Stimulated activated CD8-positive, alpha-beta memory T cell treated with anti-CD3 and anti-CD28 coated beads, Interleukin-4, amount 100 ng/mL, for 4 hours (primary cell): ENCODE measurements at places on chromosomes 1 and 21.

GRCh38 chr1:8752921-8753713, 64.3 kb downstream of the RERE start:
- DNase-seq, result no peak

GRCh38 chr1:172411791-172412338, 8.6 kb upstream of the C1orf105 start:
- DNase-seq, result no peak

GRCh38 chr1:201266774-201267173, 16.5 kb upstream of the PKP1 start:
- no peak for DNase-seq

DNA sequence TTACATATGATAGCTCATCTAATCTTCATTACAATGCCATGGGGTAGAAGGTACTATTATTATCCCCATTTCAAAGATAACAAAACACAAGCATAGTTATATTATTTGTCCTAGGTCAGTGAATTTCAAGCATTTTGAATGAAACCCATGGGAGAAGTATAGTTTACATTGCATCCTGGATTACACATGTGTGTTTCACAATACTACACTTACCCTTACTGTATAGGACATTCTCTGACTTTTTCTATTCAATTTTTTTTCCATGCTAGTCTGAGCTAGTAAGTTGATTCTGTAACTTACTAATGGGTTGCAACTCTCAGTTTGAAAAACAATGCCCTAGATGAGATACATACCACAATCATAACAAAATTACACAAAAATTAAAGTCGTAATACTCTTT, 8.7 kb upstream of the GPX7 start:
- DNase-seq, result no peak

DNA sequence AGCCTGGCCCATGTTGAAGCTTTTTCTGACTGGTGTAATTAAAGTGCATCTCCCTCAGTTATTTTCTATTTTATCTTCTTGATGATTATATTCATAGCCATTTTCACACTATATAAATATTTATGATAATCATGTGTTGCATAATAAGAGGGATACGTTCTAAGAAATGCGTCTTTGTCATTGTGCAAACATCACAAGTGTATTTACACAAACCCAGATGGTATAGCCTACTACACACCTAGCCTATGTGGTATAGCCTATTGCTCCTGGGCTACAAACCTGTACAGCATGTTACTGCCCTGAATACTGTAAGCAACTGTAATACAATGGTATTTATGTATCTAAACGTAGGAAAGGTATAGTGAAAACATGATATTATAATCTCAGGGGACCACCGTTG, 88.1 kb downstream of the BACH1 start:
- DNase-seq, result no peak

GRCh38 chr1:161725908-161726472, 4.6 kb downstream of the FCRLB start:
- no peak for DNase-seq

DNA sequence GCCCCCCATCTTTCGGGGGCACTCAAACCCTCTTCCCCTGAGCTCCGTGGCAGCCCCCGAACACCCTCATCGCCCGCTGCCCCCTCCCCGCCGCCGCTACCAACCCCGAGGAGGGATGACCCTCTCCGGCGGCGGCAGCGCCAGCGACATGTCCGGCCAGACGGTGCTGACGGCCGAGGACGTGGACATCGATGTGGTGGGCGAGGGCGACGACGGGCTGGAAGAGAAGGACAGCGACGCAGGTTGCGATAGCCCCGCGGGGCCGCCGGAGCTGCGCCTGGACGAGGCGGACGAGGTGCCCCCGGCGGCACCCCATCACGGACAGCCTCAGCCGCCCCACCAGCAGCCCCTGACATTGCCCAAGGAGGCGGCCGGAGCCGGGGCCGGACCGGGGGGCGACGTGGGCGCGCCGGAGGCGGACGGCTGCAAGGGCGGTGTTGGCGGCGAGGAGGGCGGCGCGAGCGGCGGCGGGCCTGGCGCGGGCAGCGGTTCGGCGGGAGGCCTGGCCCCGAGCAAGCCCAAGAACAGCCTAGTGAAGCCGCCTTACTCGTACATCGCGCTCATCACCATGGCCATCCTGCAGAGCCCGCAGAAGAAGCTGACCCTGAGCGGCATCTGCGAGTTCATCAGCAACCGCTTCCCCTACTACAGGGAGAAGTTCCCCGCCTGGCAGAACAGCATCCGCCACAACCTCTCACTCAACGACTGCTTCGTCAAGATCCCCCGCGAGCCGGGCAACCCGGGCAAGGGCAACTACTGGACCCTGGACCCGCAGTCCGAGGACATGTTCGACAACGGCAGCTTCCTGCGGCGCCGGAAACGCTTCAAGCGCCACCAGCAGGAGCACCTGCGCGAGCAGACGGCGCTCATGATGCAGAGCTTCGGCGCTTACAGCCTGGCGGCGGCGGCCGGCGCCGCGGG, 837 bp downstream of the FOXD3 start:
- no peak for DNase-seq

DNA sequence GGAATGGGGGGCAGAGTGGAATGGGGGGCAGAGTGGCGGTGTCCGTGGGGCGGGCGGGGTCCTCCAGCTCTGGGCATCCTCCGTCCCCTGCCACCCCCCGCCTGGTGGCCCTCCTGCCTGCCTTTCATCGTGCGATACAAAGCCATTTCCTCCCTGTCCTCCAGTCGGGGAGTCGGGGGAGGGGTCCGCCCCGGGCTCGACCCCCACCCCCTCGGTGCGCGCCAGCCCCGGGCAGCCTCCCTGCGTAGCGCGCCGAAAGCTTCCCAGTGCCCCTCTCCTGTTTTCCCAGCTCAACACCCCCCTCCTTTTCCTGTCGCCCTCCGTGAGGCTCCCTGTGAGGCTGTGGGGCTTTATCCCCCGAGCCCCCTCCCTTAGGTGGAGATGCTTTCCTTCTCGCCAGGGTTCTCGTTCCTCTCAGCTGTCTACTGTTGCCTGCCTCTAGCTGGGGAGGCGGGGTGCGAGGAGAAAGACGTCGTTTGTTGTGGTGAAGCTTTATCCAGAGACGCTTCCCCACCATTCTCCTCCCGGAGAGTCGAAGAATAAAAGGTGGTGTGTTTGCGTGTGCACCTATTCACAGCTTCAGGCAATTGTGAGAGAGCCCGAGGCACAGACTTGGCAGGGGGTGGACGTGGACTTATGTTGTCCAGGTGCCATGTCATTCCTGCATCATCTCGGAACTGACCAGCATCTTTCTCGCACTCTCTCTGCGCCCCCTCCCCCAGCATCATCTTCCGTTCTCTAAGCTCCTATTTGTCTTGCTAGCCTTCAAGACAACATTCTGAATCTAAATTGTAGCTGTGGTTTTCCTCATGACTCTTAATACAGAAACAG, 848 bp downstream of the DNM3 start:
- no peak for DNase-seq

- DNase-seq, result no peak
Measured at GRCh38 chr1:224064150-224064549, 49.8 kb upstream of the FBXO28 start.

DNA sequence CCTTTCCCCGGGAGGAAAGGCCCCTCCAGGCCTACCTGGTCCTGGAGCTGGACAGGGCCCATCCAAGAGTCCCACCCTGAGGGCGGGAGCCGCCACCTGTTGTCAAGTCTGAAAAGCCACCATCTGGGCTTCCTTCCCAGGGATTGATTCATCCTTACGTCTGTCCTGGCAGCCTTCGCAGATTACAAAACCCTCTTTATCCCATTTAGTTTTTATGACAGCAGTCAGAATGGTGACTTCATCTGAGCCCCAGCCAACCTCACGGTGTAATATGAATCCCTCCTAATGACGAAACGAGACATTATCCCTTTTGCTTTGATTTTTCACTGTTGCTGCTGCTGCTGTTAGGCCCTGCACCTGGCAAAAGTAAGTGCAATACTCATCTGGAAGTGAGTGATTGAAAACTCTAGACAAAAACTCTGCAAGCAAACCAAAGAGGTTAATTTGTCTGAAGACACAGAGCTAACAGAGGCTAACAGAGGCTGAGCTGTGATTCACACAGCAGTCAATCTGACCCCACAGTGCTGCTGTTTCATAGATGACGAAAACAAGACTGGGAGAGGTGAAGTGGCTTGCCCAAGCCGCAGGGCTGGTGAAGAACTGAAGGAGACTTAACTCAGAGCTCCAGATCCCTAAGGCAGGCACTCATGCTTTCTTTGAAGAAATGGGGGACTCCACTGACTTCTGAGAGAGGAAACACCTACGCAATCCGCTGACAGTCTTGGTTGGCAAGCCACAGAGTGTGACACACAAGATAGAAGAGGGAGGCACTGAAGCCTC, 30.0 kb upstream of the S100A7 start:
- no peak for DNase-seq

DNA sequence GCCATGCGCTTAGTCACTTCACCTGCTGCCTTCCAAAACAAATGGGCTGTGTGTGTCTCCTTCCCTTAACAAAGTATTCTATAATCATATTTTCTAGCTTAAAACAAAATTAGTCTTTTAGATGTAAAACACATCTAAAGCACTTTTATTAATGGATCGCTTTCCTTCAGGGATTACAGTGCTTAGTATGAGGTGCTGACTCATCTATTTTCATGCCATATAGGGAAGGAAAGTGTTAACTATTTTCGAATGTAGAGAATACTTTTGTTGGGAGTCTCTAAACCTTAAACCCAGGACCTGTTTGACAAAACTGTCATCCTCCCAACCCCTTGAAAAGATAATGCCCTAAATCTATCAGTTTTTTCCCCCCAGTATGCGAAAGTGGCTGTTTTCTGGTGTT, 90.2 kb downstream of the PBX1 start:
- DNase-seq, result no peak

- DNase-seq, result peak; percentile 48
Measured at GRCh38 chr1:152459596-152460528, 45.8 kb upstream of the CRNN start.

- DNase-seq, result no peak
Measured at GRCh38 chr1:116513956-116514355, 56.9 kb downstream of the CD58 start.

GRCh38 chr1:17405898-17406759, 33.3 kb downstream of the RCC2 start:
- no peak for DNase-seq

DNA sequence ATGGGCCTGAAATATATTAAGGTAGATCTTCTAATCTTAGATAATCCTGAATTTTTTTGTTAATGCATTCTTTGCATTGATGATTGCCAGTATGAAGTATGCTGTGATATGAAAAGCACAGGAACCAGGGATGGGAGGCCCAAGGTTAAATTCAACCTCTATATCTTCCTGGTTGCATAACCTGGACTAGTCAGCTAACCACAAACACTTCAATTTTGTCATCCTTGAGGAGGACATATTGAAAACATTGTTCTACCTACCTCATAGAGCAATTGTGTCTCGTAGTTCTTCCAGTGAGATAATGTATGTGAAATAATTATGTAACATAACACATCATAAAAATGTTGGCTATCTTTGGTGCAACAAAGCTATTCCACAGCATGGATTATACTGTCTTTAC, 25.6 kb downstream of the PDC start:
- DNase-seq, result no peak

DNA sequence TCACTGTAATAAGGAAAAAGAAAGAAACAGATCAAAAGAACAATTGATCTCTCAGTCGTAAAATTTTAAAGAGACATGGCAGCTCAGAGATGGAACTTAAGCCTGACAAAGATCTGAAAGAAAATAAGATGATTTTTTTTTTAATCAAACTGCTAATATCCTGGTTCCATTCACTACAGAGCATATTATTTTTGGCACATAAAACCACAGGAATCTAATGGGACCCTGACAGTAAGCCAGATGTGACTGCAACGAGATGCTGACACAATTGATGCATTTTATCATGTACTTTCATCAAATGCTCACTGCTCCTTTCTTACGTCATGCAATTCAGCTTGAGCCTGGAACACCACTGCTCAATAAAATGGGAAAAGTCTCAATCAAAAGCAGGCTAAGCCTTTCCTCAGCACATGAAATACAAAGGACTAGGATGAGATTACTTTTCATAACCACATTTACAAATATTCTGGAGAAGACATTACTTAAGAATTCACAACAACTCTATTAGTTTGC, 16.6 kb downstream of the GPATCH2 start:
- no peak for DNase-seq

GRCh38 chr1:64956733-64957441, 9.5 kb downstream of the JAK1 start:
- no peak for DNase-seq

GRCh38 chr21:34880401-34880800, 168.7 kb downstream of the RUNX1 start:
- DNase-seq, result no peak

GRCh38 chr1:233140974-233141373, 154.6 kb downstream of the PCNX2 start:
- DNase-seq, result no peak

GRCh38 chr1:212104586-212105325, 69.2 kb downstream of the DTL start:
- no peak for DNase-seq

- DNase-seq, result no peak
Measured at GRCh38 chr1:208208132-208208487, 36.1 kb downstream of the PLXNA2 start.

DNA sequence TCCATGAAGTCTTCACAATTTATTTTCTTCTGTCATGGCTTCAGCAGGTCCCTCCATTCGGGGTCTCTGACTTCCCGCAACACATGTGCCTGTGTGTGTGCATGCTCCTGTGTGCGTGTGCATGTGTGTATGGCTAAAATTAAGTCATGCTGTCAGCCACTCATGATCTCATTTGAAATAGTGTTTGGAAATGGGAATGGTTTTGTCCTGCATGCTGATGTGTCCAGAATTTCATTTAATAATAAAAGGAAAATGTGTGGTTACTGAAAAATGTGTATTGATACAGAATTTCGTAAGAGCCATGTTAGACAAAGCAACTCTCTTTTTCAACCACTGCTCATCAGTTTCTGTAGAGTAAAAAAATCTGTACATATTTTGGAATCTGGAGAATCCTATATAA, 123.8 kb upstream of the PRDX6 start:
- DNase-seq, result no peak

DNA sequence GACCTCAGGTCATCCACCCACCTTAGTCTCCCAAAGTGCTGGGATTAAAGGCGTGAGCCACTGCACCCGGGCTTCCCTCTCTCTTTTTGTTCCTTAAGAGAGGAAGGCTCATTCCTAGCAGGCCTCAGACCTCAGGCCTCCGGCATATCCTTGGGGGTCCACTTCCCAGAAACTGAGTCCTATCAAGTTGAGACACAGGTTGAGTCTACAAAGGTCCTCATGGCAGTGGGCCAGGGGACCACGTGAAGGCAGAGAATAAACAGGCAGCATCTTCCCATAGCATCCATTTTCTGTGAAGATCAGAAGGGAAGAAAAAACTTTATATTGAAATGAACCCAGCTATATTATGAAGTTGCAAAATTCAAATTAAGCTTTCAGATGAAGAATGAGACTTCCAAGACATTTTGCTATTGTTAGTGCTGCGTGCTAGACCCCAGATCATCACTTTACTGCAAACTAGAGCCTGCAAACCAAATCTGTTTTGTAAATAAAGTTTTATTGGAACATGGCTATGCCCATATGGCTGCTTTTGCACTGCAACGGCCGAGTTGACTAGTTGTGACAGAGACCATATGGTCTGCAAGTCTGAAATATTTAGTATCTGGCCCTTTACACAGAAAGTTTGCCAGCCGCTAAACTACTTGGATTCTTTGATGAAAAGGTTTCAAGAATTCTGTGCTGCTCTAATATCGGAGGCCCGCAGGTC, 3.5 kb upstream of the CELA2A start:
- DNase-seq, result no peak

- no peak for DNase-seq
Measured at GRCh38 chr1:31437433-31438037, 24.5 kb downstream of the SERINC2 start.

- DNase-seq, result no peak
Measured at GRCh38 chr1:110309767-110310166, 29.4 kb upstream of the RBM15 start.
